ENCODE measurements at places on chromosomes 16 and 17.

- DNase-seq: no peak
Measured at GRCh38 chr17:77886387-77886728, 72.1 kb upstream of the TNRC6C start.

- DNase-seq: peak; percentile 32
Measured at GRCh38 chr17:28925912-28926365, 23.1 kb upstream of the DHRS13 start.

DNA sequence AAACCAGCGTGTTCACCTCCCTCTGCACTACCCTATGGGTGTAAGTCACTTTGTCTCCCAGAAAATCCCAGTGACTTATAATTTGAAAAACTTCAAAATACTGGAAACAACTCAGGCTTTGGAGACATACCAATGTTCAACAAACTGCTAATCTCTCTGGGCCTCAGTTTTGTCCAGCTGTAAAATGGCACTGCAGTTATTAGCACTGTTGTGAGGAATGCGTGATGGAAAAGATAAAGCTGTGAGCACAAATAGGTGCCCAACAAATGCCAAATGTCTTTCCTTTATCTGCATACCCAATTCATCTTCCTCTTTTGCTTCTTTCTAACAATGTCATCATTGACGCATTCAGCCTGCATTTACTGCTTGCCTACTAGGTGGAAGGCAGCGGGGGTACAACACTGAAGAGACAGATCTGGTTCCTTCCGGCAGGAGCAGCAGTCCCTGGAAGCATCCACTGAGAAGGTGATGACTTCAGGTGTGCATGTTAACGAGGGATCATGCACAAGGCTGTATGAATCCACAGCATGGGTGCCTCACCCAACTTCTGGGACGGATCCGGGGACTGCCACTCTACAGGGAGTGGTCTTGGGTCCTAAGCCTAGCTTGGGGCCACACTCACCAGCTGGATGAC lies 63.4 kb downstream of the CYTH1 start:
- DNase-seq: no peak

DNA sequence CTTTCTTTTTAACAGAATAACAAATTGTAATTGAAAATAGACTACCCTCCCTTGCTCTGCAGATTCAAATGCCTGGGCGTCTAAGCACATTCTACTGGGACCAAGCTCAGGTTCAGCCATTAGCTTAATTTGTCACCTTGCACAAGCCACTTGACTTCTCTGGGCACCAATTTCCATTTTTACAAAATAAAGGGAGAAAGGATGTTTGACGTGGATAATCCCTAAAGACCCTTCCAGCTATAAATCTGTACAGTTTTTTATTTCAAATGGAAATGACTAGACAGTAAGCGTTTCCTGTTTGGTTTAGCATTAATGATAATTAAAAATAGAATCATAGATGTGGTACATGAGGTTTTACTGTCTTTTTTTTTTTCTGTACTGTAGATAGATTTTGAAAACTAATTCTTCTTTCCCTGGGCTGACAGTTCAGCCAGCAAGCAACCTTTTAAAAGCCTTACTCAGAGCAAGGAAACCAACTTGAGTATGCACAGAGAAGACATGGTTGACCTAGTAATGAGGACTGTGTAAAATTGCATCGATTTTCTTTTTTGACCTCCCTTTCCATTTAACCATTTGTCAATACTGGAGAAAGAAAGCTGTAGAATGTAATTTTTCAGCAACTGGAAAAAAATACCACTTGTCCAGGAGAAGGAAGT lies 1329.5 kb upstream of the CDH8 start:
- DNase-seq: no peak

GRCh38 chr16:53740476-53740875 lies 36.5 kb downstream of the FTO start:
- DNase-seq: no peak

DNA sequence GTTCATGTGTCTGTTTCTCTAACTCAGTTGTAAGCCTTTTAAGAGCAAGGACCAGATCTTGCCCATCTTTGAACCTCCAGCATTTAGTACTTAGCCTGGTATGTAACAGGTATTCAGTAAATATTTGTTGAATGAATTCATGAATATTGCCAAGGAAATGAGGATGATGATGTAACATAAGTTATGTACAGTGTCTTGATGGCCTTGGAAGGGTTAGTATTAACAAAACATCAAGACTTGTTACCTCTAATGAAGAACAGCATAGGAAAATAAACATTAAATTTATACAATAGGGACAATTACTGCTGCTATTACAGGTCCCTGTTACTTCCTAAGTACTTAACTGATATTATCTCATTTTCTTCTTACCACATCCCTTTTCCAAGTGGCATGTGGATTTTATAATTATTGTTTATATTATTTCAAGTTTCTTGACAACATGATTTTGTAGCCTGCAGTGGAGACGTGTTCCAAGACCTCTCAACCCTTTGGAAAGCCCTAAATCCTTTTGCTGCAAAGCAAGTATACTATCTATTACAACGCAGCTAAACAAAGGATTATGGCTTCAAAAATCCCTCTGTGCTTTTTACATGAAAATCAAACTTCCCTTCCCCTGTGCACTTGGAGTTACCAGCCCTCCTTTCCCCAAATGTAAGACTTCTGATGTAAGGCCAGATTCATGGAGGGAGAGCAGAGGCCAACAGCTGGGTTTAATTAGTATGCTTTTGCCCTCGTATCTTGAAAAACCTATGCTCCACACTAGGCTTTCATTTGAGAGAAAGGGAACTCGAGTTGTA lies 77.4 kb upstream of the SMIM36 start:
- DNase-seq: no peak

- DNase-seq: no peak
Measured at GRCh38 chr16:57637424-57637823, 9.0 kb downstream of the ADGRG1 start.

Measured in activated CD8-positive, alpha-beta memory T cell treated with anti-CD3 and anti-CD28 coated beads, Interleukin-2, amount 50 U/mL, for 4 hours (primary cell).